Stimulated activated CD8-positive, alpha-beta memory T cell treated with anti-CD3 and anti-CD28 coated beads, Interleukin-7, amount 100 ng/mL, for 48 hours (primary cell): ENCODE measurements at places on chromosomes 4 and X.

- DNase-seq = no peak
Observed at GRCh38 chr4:157265281-157265680, 44.8 kb downstream of the GRIA2 start.

- DNase-seq = peak; percentile 9
Observed at GRCh38 chr4:18075823-18076433, 54.4 kb upstream of the LCORL start.

GRCh38 chrX:110806145-110806544 lies 10.5 kb upstream of the CHRDL1 start:
- DNase-seq = no peak

DNA sequence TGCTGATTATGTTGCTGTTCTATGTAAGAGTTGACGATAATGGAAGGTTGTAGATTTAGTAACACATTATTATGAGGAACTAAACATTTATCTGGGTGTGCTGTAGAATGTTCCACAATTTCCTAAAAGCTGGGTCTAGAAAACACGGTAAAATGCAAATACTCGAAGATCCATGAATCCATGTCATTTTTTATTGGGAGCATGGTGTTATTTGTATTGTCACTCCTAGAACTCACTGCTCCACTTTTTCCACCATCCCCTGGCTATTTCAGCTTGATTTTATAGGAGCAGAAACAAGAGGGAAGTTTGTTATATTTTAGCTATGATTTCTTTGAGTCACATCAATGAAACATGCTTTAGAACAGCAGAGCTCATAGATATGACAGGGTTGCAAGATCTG lies 155.0 kb upstream of the ANK2 start:
- no peak for DNase-seq

DNA sequence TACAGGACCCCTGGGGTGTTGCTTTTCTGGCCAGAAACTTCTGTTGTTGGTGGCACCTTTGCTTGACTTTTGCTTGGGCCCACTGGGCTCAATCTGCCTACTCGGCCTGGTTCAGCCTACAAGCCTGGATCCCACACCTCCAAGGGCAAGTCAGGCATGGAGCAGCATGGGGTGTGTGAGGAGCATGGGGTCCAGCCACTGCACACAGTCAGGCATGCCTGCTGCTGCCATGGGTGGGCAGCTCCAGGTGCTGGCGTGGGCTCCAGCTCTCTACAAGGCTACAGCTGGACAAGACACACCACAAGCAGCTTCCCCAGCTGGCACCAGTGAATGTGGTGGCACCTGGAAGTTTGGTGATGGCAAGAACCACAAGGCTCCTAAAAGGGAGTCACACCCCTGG lies 1683.1 kb upstream of the ADGRL3 start:
- no peak for DNase-seq

DNA sequence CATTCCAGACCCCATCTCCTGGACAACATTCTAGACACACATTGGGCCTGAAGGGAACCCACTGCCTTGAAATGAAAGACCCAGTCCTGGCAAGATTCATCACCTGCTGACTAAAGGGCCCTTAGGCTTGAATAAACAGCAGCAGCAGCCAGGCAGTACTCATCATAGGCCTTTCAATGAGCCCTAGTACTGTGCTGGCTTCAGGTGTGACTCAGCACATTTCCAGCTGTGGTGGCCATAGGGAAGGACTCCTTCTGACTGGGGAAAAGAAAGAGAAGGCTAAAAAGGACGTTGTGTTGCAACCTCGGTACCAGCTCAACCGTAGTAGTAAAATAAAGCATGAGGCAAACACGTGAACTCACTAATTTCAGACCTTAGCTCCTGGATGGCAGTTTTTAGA lies 344.0 kb downstream of the ACTRT1 start:
- no peak for DNase-seq
